ENCODE measurements at places on chromosomes 16 and 17. TPM values are rescaled to one million over a fixed set of nuclear protein-coding genes. Genes with fewer than 3 reads are reported as not detected.

DNA sequence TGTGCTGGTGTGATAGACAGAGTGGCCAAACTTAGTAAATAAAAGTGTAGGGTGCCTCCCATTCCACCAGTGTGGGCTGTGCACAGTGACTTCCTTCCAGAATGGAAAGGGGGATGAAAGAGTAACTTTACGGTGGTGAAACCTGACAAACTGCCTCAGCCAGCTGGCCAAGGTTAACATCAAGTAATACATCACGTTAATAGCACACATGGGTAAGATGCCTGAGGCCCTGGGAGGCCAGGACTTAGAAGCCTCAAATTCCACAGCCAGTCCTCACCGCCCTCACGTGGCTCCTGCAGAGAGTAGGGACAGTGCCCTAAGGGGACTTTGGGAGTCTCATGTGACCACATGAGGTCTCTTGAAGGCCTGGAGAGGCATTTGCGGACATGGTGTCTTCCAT, 14.1 kb downstream of the RMI2 start:
- peak; percentile 33 for DNase-seq

- DNase-seq = no peak
Observed at GRCh38 chr17:8859804-8860430, 7.6 kb downstream of the PIK3R6 start.

- no peak for DNase-seq
Observed at GRCh38 chr16:82389956-82390650, 220.1 kb upstream of the MPHOSPH6 start.

GRCh38 chr16:11543661-11544393, 42.9 kb downstream of the LITAF start:
- no peak for DNase-seq

DNA sequence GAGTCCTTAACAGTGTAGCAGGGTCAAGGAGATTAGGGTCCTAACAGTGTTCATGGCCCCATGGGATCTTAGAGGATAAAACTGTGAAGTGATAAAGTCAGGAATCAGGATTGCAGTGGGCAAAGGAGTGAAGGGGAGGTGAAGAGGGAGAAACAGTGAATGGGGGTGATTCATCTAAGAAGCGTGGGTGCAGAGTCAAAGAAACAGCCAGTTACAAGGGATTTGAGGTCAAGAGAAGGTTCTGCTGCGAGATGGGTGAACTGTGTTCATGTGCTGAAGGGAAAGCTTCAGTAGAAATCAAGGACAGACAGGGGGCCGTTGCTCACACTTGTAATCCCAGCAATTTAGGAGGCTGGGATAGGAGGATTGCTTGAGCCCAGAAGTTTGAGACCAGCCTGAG, 5.9 kb downstream of the GTF3C1 start:
- DNase-seq = no peak

- no peak for DNase-seq
Observed at GRCh38 chr17:3762922-3763776, 37.8 kb downstream of the ITGAE start.

DNA sequence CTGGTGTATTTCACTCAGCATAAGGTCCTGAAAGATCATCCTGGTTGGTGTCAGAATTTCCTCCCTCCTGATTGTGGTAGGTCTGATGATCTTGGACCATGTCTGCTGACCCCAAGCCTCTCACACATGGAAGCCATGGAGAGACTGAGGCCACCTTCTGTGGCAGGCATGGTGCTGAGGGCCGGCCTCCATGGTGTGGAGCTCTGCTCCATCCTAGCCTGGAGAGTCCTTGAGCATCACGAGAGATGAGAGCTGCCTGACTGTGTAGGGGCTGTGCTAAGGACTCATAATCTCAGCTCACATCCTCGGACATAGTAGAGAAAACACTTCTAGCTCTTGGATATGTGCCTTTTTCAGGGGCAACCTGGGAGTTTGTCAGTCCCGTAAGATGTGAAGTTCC, 40.6 kb downstream of the MPRIP start:
- DNase-seq = no peak

DNA sequence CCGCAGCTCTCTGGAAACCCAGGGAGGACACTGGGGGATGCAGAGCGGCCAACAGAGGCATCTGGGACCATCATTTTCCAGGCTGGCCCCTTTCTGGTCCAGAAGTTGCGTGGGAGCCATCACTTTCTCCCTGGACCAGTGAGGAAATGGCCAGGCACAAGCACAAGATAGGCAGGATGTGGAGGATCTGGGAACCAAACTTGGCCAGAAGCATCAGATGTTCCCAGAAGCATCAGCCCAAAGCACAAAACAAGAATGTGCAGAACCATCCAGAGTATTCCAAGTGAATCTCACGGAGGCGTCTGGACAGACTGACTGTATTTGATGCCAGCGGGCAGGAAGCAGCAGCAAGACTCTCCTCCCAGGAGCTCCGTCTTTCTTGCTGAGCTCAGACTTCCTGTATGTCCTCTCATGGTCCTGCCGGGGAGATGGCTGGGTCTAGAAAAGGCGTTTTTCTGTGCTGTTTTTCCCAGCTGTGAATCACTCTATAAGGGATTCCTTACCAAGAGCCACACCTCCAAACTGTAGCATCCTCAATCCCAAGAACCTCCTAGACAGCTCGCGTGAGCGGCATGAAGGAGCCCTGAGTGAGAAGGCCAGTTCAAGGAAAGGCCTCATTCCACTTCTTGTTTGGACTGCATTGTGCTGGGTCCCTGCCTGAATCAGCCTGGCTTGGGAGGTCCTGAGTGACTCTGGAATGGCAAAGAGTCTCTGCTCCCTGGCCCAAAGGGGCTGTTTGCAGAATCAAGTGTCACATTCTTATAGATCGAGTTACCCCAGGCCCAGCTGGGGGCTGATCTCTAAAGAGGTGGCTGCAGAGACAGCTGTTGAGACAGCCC, 49.5 kb upstream of the MTSS2 start:
- peak; percentile 71 for DNase-seq

DNA sequence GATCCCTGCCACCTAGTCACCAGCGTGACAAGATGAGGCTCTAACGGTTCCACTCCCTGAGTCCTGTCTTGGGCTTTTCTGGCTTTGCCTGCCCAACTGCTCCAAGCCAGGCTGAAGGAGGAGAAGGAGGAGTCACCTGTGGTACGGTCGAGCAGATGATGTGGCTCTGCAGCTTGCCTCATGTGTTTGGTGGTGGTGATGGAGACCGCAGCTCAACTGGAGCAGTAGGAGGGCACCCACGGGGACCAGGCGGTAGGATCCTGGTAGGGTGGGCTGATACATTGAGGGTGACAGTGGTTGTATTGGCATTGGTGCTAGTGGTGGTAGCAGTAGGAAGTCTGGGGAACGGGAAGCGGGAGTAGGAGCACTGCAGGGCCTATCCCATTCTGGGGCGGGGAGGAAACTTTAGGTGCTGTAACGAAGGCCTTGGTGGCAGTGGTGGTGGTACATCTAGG, 202.8 kb upstream of the WSB1 start:
- no peak for DNase-seq

DNA sequence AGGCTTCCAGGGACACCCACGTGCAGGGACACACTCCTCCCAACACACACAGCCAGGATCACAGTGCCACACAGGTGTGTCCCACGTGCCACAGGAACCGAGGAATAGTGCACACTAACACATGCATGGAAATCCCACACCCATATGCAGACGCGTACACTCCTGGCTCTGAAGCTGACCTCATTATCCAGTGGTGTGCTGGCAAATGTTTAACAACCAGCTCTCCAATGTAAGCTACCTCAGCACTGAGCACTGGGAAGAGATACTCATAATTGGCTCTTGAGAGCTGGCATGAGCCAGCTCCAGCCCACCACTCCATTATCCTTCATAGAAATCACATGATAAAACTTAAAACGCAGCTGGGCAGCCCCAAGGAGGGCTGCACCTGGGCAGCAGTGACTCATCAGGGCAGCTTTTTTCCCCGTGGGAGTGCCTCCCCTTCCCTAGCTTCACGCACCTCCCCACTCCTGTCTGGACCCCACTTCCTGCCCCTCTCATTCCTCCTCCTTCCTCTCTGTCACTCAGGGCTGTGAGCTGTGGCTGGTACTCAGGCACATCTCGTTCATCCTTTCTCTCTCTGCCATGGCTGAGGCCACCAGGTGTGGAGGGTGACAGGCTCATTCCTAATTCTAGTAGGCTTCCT, 14.9 kb upstream of the TBX21 start:
- no peak for DNase-seq

Gene CES5A
- total RNA-seq = not detected

Gene KRTAP4-5
- total RNA-seq = not detected

Gene KCNAB3
- total RNA-seq = not detected

Gene GDE1
- total RNA-seq = 50.0 TPM

Gene MPO
- 0.38 TPM for total RNA-seq

All from psoas muscle (tissue), 8 donors.